ENCODE measurements at places on chromosomes 16 and 17.

DNA sequence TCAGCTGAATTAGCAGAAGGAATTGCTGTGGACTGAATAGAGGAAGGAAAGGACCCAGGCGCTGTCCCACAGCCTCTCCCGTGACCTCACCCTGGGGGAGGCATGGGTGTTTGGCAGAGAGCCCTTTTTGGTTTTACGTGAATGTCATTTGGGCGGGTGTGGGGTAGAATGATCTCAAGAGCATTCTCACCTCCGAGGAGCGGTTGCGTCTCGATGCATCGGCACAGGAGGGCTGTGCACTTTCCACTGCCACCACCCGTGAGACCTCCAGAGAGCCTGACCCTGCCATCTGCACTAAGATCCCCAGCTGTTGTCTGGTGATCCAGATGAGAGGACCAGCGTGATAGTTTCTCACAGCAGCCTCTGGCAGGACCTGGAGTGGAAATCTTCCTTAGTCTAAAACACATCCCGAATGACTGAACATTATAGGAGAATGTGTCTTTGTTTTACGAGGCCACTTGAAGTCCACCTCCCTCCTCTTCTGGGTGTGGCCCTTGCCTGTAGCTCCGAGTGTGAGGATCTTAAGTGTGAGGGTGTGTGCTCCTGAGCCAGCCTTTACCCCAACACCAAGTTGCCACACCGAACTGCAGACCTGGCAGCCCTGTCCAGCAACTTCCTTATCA is 29.3 kb downstream of the FOXK2 start:
- no peak for DNase-seq

DNA sequence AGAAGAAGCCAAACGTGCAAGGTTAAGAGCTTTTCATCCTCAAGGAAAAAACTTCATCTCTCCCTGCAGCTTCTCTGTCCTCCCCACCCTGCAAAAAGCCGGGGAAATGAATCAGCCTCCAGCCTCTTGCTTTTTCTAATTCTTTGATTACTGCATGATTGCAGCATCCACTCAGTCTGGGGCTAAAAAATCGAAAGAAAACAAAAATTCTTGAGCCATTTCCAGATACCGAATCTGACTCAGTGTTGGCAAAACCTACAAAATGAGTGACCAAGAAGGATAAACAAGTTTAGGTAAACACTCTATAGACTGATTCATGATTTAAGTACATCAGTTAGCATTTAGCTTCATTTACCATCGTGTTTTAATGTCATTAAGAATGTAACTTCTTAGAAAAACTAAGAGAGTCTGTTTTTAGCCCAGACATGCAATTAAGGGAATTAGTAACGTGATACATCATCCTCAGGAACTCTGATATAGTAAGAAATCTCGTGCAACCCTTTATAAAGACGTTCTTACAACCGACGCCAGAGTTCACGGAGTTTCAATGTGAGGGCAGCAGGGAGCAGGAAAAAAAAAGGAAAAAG is 287.3 kb upstream of the FOXF1 start:
- DNase-seq, result no peak

- no peak for DNase-seq
These were observed 172.5 kb downstream of the CCDC182 start for GRCh38 chr17:57572600-57572999.

DNA sequence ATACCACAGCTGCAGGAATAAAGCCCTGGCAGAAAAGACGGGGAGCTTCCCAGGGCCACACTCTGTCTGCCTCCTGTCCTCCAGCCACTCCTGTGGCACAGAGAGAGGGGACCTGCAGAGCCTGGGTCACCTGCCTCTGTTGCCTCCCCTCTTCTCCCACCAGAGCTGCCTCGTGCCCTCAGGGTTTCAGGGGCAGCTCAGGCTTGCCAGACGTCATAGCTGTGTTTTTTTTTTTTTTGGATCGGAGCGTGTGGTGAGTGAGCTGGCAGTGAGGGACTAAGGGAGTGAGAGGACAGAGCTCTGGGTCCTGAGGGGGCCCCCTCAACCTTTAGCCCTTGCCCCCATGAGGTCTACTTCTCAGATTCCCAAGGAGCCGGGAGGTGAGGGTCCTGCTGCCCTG is 2.1 kb downstream of the PIK3R6 start:
- DNase-seq, result no peak

GRCh38 chr16:86509759-86510464 is 415 bp upstream of the FOXF1 start:
- DNase-seq, result no peak

- DNase-seq, result no peak
These were observed 113.2 kb downstream of the SOX9 start for GRCh38 chr17:72233986-72234385.

DNA sequence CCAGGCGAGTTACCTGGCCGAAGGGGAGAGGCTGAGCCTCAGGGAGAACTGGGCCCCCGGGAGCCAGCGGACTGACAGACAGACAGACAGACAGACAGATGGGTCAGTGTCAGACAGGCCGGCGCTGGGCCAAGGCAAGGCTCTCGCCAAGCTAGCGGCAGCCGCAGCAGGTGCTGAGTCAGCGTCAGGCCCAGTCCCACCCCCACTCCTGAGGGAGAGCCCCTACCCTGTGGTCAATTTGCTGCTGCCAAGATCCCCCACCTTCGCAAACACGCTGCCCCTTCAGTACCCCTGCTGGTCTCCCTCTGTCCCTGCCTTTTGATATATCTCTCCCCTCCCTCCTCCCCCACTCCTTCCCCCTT is 1.5 kb downstream of the FGF11 start:
- no peak for DNase-seq

DNA sequence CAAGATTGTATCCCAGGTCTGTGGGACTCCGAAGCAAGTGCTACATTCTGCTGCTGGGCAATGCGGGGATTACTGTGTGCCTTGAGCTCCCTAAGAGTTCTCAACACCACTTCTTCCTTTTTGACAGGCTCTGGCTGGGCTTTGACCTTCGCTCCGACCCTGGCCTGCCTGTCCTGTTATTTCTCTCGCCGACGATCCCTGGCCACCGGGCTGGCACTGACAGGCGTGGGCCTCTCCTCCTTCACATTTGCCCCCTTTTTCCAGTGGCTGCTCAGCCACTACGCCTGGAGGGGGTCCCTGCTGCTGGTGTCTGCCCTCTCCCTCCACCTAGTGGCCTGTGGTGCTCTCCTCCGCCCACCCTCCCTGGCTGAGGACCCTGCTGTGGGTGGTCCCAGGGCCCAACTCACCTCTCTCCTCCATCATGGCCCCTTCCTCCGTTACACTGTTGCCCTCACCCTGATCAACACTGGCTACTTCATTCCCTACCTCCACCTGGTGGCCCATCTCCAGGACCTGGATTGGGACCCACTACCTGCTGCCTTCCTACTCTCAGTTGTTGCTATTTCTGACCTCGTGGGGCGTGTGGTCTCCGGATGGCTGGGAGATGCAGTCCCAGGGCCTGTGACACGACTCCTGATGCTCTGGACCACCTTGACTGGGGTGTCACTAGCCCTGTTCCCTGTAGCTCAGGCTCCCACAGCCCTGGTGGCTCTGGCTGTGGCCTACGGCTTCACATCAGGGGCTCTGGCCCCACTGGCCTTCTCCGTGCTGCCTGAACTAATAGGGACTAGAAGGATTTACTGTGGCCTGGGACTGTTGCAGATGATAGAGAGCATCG is 2.4 kb downstream of the SLC16A13 start:
- no peak for DNase-seq

GRCh38 chr16:86297391-86297790 is 212.9 kb upstream of the FOXF1 start:
- no peak for DNase-seq

- no peak for DNase-seq
These were observed 12.0 kb downstream of the DGKE start for GRCh38 chr17:56845934-56846333.

DNA sequence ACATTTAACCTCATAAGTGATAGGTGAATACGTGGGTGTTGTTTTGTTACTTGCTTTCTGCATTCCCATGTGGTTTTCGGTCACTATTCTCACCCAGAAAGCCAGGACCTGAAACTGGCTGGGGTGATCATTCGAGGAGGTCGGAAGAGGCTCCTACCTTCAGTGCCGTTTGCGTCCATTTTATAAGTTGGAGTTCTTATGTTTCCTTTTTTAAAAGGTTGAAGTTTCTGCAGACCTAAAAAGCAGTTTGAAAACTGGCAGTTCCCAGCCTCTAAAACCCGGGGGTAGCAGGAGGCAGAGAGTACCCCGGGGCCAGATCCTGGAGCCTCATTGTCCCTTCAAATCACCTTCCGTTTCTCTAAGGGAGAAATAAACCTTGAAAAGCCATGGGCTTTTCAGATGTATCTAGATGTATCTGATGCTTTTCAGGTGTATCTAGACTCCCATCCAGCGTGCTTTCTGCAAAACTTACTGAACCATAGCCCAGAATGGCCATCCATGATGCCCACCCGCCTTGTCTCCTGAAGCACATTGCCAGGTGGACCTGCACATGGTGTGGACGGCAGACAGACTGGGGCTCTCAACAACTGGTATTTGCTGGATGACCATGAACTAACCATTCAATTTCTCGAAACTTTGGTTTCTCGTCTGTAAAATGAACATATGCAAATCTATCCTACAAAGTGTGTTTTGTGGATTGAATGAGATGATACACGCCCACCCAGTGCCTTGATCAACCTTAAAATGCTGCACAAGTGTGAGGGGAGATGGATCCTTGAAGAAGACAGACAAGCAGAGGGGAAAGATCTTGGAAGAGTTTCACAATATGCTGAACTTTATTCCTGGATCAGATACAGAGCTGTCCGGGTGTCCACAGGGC is 1.3 kb downstream of the NLRC5 start:
- no peak for DNase-seq

DNA sequence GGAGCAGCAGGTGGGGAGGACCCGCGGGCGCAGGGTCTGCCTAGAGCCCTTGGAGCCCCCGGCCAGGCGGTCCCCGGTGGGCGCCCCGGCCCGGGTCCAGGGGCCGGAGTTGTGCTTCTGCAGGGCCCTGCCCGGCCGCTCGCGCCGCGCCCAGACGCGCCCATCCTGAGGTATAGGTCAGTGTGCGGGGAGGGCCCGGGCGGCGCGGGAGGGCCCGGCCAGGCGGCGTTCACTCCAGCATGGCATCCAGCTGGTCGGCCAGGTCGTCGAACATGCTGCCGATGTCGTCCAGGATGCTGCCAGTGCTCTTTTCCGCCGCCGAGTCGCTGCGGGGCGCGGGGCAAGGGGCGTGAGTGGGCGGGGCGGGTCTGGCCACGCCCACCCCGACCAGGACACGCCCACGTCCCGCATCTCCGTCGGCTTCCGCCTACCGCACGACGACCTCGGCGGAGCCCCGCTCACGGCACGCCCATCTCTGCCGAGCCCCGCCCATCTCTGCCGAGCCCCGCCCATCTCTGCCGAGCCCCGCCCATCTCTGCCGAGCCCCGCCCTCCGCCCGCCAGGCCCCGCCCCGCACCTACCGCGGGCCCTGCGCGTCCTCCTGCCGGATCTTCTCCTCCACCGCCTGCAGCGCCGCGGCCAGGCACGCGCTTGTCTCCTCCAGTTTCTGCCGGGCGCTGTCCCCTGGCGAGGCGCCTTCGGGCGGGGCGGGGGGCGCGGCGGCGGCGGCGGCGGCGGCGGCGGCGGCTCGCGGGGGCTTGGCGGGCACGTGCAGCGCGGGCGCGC is 17.9 kb downstream of the CASKIN1 start:
- DNase-seq, result no peak

Measured in NCI-H1417 treated with DMSO at 0.1 percent for 48 hours (cell line).